ENCODE measurements at places on chromosomes 7 and 10.

- no peak for DNase-seq
Measured at GRCh38 chr10:58996063-58996462, 180.4 kb upstream of the PHYHIPL start.

GRCh38 chr10:83607959-83608745 is 531.2 kb upstream of the GHITM start:
- no peak for DNase-seq

DNA sequence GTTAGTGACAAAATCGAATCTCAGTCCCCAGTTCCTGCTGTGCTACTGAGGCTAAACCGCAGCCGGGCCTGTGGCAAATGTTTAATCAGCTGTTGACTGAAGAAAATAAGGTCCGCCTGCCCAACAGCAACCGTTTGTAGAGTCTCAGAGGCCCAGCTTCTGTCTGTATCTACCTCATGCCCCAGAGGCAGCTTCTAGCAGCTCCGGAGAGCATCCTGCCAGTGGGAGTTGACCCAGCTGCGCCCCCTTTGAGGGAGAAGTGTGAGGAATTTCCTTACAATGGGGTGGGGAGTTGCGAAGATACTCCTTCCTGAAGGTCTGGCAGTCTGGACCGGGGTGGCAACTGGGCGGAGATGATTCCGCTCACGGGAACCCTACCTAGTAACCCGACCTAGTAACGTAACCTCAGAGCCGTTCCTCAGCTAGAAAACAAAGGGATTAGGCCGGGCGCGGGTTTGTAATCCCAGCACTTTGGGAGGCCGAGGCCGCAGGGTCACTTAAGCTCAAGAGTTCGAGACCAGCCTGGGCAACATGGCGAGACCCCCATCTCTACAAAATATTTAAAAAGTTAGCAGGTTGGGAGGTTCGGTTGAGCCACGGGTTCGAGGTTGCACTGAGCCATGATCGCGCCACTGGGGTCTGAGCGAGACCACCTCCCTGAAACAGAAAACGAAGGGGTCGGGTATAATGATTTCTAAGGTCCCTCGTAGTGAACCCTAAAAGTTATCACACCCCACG is 846 bp upstream of the ZNF775 start:
- peak; percentile 92 for DNase-seq

GRCh38 chr7:46215987-46216567 is 295.0 kb upstream of the IGFBP3 start:
- DNase-seq: no peak

GRCh38 chr7:41702635-41703371 is at the start of gene INHBA:
TSS of gene INHBA (minus strand) at chr7:41703090. CDS start at chr7:41700374, 2,716 bp downstream.
- no peak for DNase-seq
